Activated CD4-positive, alpha-beta memory T cell treated with anti-CD3 and anti-CD28 coated beads, Interleukin-2, amount 10 ng/mL, durations not matched to agents 7 days and 5 days (primary cell): ENCODE measurements at places on chromosomes 6 and 20. TPM values are rescaled to one million over a fixed set of nuclear protein-coding genes. Genes with fewer than 3 reads are reported as not detected.

NKAPL gene
- total RNA-seq: not detected

NOX3 gene
- not detected for total RNA-seq

DNA sequence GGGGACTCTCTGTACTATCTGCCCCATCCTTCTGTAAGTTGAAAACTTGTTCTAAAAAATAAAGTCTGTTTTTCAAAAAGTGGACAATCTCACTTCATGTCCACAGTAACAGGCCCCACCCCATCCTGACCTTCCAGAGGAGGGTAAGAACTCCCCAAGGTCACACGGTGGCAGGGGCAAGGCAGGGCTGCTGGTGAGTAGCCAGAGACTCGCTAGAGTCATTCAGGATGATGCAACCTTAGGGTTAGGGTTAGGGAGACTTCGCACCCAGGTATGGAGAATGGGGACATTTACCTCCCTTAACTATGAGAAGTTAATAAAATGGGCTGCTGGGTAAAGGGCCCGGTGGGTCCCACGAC, 15.4 kb downstream of the PEDS1 start:
- peaks cover 22% of the 10 kb centered on the region for H3K4me1 ChIP-seq
- H3K27me3 ChIP-seq: no peaks in the 10 kb centered on the region
- no peak overlapping the region for H3K4me3 ChIP-seq
- H3K36me3 ChIP-seq: peaks cover 48% of the 10 kb centered on the region

DNA sequence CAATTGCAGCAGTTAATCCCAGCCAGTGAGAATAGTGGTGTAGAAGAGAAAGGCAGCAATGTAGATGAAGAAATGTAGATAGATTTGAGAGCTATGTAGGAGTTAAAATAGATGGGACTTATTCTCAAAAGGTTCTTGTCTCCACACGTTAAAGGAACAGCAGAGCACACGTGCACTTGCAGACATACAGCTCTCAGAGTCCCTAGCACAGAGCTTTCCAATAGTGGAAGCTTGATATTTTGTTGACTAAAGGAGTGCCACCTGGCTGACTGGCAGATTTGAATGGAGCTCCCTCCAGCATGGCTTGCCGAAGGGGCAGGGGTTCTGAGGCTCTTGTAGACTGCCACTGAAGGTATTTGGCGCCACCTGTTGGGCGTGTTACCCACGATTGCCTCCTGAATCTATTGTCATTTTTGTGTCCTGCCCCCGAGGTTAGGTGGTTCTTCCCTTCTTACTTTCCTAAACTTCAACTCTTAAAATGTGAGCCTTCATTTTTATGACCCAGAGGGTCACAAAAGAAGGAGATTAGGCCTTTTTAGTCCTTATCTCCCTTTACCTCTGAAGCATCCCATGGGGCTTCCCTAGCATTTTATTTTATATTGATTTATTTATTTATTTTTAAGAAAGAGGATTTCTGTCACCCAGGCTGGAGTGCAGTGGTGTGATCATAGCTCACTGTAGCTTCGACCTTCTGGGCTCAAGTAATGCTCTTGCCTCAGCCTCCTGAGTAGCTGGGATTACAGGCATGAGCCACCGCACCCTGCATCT, 16.4 kb downstream of the BRD2 start:
- H3K4me1 ChIP-seq: peaks cover 42% of the 10 kb centered on the region
- H3K36me3 ChIP-seq: peaks cover 31% of the 10 kb centered on the region
- DNase-seq: peak; percentile 91
- peaks cover under 1% of the 10 kb centered on the region for H3K27me3 ChIP-seq
- no peak overlapping the region for H3K4me3 ChIP-seq

GRCh38 chr20:38393259-38393658, 41.9 kb downstream of the SNHG17 start:
- peaks cover 14% of the 10 kb centered on the region for H3K27me3 ChIP-seq
- H3K27ac ChIP-seq: no peak overlapping the region
- DNase-seq: no peak
- H3K4me3 ChIP-seq: no peak overlapping the region
- no peaks in the 10 kb centered on the region for H3K36me3 ChIP-seq
- no peaks in the 10 kb centered on the region for H3K4me1 ChIP-seq

GRCh38 chr6:105087571-105088211, 92.1 kb downstream of the POPDC3 start:
- peaks cover 7% of the 10 kb centered on the region for H3K27me3 ChIP-seq
- H3K27ac ChIP-seq: no peak overlapping the region
- H3K36me3 ChIP-seq: no peaks in the 10 kb centered on the region

DNA sequence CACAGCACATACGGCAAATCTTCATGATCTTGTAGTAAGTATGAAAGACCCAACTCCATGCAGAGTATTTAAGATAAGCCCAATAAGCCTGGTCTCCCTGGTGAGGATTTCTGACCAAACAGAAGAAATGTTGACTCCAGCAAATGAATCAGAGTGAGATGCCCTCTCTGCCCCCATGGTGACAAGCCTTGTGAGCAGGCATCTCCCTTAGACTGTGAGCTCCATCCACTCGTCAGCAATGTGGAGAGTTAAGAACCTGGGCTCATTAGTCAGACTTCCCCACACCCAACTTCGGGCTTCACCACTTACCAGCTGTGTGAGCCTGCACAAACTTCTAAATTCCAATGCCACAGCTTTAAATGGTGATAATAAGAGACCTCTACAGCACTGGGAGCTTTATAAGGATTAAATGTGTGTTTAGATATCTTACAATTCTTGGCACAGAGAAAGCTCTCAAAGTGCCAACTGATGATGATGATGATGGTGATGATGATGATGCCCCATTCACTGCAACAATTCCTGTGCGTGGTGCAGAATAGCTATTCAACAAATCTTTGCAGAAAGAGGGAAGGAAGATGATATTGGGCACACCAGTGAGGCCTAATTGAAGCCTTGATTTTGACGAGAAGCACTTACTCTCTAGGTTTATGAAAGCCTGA, 253.4 kb upstream of the TAB2 start:
- peaks cover 71% of the 10 kb centered on the region for H3K4me1 ChIP-seq
- no peaks in the 10 kb centered on the region for H3K27me3 ChIP-seq
- H3K4me3 ChIP-seq: no peak overlapping the region
- peaks cover 5% of the 10 kb centered on the region for H3K36me3 ChIP-seq
- DNase-seq: no peak

TRIM40 gene
- not detected for total RNA-seq

DNA sequence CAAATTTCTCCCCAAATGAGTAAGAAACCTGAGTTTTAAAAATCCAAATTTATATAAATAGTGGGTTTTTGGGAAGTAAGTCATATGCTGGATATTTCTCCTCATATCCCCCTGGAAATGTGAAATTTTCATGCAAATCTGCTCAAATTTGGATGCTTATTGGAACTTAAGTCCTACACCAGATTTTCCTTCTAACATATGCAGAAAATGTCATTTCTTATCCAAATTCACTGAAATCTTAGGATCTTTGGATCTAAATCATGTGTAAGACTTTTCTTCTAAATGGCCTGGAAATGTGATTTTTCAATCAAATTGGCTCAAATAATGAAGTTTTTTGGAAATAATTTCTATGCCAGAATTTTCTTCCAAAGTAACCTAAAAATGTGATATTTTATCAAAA, 33.0 kb downstream of the ZNF133 start:
- no peak overlapping the region for H3K4me3 ChIP-seq
- H3K4me1 ChIP-seq: no peaks in the 10 kb centered on the region
- DNase-seq: no peak
- H3K36me3 ChIP-seq: no peaks in the 10 kb centered on the region
- H3K27me3 ChIP-seq: no peaks in the 10 kb centered on the region

TDP2 gene
- total RNA-seq: 45.4 TPM

DNA sequence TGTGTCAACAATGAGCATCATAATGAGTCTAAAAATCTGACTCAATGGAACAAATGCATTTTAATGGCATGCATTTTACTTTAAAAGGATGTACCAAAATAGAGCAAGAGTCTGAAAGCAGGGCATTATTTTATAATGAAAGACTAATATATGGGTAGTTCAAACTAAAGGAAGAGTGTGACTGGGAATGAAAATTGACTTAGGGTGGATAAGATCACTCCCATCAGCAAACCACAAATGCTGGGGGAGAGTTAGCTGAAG, 114.7 kb downstream of the SOX4 start:
- no peak overlapping the region for H3K4me3 ChIP-seq
- H3K4me1 ChIP-seq: no peaks in the 10 kb centered on the region
- DNase-seq: no peak
- H3K27me3 ChIP-seq: no peaks in the 10 kb centered on the region
- H3K36me3 ChIP-seq: no peaks in the 10 kb centered on the region
- no peak overlapping the region for H3K27ac ChIP-seq

PPIL6 gene
- not detected for total RNA-seq

DNA sequence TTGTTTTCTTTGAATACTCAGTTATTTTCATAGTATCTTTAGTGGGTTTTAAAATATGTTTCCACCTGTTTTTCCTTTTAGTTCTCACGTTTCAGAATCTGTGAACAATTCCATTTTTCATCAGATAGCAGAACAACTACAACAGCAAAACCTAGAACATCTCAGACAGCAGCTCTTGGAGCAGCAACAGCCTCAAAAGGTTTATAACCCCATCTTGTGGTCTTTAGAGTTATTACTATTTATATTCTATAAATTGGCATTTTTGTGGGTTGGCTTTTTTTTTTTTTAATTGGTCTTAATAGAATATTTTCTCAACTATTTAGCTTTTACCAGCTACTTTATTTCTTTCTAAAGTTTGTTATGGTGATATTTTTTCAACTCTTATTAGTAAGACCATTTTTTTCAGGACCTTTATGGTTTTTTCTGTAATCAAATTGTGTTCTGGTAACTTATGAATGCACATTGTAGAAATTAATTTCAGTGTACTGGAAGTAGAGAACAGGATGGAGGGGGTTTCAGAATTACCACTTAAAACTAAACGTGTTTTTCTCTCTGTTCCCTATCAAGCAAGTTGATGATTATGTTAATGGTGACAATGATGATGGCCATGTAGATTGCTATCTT, 72.2 kb downstream of the SCAF8 start:
- peaks cover 1% of the 10 kb centered on the region for H3K4me1 ChIP-seq
- peaks cover 37% of the 10 kb centered on the region for H3K36me3 ChIP-seq
- no peak overlapping the region for H3K4me3 ChIP-seq
- no peak overlapping the region for H3K27ac ChIP-seq

- H3K27ac ChIP-seq: no peak overlapping the region
- H3K4me1 ChIP-seq: no peaks in the 10 kb centered on the region
- no peak overlapping the region for H3K4me3 ChIP-seq
- DNase-seq: no peak
- no peaks in the 10 kb centered on the region for H3K27me3 ChIP-seq
- peaks cover 13% of the 10 kb centered on the region for H3K36me3 ChIP-seq
Observed at GRCh38 chr6:154852687-154853086, 119.5 kb downstream of the SCAF8 start.

ABHD16B gene
- total RNA-seq: not detected

TMEM14B gene
- total RNA-seq: 81.5 TPM

DNA sequence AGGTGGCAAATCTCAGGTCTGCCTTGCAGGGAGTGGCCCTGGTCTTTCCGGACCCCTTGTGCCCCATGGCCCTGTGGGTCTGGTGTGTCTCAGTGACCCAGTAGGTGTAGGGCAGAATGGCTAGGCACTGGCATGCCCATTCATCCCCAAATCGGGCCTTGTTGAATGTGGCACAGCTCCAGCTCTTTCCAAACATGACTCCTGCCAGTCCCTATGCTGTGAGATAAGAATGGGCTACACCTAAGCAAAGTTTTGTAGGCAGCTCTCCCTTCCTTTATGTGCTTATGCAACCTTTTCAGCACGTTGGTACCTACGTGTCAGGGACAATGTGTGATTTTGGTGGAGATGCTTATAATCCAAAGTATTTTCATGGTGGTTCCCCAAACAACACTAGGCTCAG, 33.9 kb downstream of the FOXO3 start:
- H3K36me3 ChIP-seq: peaks cover 8% of the 10 kb centered on the region
- DNase-seq: no peak

GRCh38 chr6:136552054-136552453, 1.8 kb upstream of the MAP7 start:
- H3K36me3 ChIP-seq: peaks cover 2% of the 10 kb centered on the region
- H3K4me3 ChIP-seq: no peak overlapping the region
- peaks cover 12% of the 10 kb centered on the region for H3K4me1 ChIP-seq
- no peak for DNase-seq
- H3K27me3 ChIP-seq: peaks cover 39% of the 10 kb centered on the region

- peak overlapping the region; percentile 97 for H3K4me3 ChIP-seq
- peak; percentile 63 for DNase-seq
- peaks cover 81% of the 10 kb centered on the region for H3K36me3 ChIP-seq
Observed at GRCh38 chr20:17969278-17969883, 563 bp downstream of the MGME1 start.
